ENCODE measurements at places on chromosomes 11 and 22.

GRCh38 chr22:27581688-27582087, 219.9 kb downstream of the MN1 start:
- no peak for DNase-seq

- DNase-seq = no peak
Measured at GRCh38 chr11:74017631-74018030, 8.7 kb upstream of the UCP3 start.

DNA sequence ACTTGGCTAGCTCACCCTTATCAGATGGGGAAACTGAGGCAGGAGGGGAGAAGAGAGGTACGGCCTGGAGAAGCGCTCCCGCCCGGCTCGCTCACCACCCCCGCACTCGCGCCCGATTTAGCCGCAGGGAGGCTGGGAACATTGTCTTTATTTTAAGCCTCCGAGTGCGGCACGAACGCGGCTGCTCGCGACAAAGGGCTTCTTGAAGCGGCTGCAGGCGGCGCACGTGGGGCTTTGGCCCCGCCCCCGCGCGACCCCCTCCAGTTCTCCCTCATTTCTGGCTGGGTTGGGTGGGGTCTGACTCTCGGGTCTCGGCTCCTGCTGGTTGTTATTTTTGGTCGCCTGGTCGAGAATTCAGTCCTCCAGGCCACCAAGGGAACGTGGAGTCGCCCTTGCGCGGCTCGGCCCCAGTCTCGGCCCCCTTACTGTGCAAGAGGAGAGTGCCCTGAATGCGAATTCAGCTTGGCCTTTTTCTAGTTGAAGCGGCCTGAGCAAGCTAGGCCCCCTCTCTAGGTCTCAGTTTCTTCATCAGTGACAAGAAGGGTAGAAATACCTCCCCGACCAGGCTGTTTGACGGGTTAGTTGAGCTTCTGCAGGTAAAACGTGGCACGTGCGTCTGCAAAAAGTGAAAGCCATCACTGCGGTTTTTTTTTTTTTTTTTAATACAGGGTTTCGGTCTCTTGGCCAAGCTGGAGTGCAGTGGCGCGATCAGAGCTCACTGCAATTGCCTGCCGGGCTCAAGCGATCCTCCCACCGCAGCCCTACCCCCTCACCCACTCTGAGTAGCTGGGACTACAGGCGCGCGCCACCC, 2.6 kb upstream of the CHRM1 start:
- no peak for DNase-seq

GRCh38 chr11:120749395-120749794, 237.8 kb downstream of the GRIK4 start:
- no peak for DNase-seq

GRCh38 chr11:60977836-60978235, 6.4 kb downstream of the CD6 start:
- no peak for DNase-seq

DNA sequence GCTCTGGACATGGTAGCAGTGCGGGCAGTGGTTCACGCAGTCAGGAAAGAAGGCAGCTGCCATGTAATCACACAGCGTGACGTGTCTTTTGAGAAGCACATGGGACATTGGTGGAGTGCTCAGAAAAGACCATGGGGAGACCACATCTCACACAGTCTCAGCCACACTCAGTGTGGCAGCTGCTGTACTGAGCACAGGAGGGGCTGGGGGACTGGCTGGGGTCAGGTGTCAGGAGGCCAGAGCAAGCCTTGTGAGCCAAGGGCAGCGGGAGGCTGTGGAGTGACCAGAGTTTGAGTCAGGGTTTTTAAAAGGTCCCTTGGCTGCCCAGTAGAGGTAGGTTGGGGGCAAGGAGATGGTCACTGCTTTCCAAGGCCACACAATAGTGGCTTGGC, 18.5 kb downstream of the CLDN5 start:
- no peak for DNase-seq

DNA sequence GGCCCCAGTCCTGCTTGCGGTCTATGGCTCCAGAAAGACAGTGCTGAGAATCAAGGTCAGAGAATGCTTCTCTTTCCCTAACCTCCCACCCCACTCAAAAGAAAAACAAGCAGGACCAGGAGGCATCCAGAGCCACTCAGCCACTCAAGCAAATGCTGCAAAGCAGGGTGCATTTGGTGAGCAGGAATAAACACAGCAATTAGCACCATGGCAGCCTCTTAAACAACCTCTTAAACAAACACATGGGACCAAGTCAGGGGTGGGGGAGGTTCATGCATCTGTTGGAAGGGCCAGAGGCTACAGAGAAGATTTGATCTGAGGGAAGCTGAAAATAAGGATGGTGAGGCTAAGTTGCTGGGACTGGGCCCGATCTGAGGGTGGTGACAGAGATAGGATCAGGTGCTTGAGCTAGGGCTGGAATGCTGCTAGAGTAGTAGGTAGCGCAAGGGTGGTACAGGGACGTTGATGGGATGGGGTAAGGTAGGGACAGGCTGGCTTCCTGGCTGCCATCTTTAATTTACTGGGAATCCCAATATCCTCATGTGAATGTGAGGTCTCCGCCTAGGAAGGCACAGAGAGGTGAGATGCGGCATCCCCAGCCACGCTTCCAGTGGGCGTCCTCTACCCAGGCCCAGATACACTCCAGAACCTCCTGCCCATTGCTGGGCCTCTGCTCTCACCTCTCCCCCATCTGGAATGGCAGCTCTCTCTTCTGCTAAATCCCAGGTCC, 26.6 kb upstream of the LMO1 start:
- DNase-seq = no peak
